Endothelial cell of coronary artery (primary cell): ENCODE measurements at places on chromosomes 13 and 19. TPM values are rescaled to one million over a fixed set of nuclear protein-coding genes. Genes with fewer than 3 reads are reported as not detected.

C5AR1 gene
- total RNA-seq = not detected in 2 replicates

EXOC3L2 gene
- 0.66 and 2.1 TPM in 2 replicates for total RNA-seq

PLPPR3 gene
- total RNA-seq = 0.19 and 0.36 TPM in 2 replicates

FAM124A gene
- 1.9 and 4.2 TPM in 2 replicates for total RNA-seq

GDF15 gene
- 84.6 and 103 TPM in 2 replicates for total RNA-seq

KCTD15 gene
- total RNA-seq = 45.6 and 51.9 TPM in 2 replicates

CEACAM5 gene
- total RNA-seq = not detected in 2 replicates

C3 gene
- total RNA-seq = 0.09 TPM in 2 replicates

FCAR gene
- not detected in 2 replicates for total RNA-seq

ZNF329 gene
- 8.6 and 10.1 TPM in 2 replicates for total RNA-seq

COX6B2 gene
- not detected in 2 replicates for total RNA-seq

R3HDM4 gene
- total RNA-seq = 18.2 and 23.4 TPM in 2 replicates

TDRD12 gene
- 0.09 TPM in 2 replicates for total RNA-seq

SHANK1 gene
- 1.0 and 1.9 TPM in 2 replicates for total RNA-seq

RPL13A gene
- 3,283 and 3,317 TPM in 2 replicates for total RNA-seq

UQCRFS1 gene
- 24.0 and 32.4 TPM in 2 replicates for total RNA-seq

PDX1 gene
- not detected in 2 replicates for total RNA-seq

LATS2 gene
- total RNA-seq = 26.4 and 27.8 TPM in 2 replicates

CGB3 gene
- not detected in 2 replicates for total RNA-seq

PCDH9 gene
- total RNA-seq = 4.1 and 4.5 TPM in 2 replicates

ZSWIM9 gene
- 2.9 TPM in 2 replicates for total RNA-seq

CGB2 gene
- 0.19 TPM in 1 of 2 replicates, not detected in the other for total RNA-seq

PRRG2 gene
- total RNA-seq = 1.4 and 4.2 TPM in 2 replicates

MYCBP2 gene
- 77.4 and 87.4 TPM in 2 replicates for total RNA-seq

PRKACA gene
- total RNA-seq = 35.7 and 45.3 TPM in 2 replicates

SPACA4 gene
- total RNA-seq = not detected in 2 replicates

KLK11 gene
- not detected in 2 replicates for total RNA-seq

SMIM24 gene
- not detected in 2 replicates for total RNA-seq

CYP2A6 gene
- not detected in 2 replicates for total RNA-seq

BAX gene
- total RNA-seq = 143 and 157 TPM in 2 replicates

RFX2 gene
- 3.8 and 6.8 TPM in 2 replicates for total RNA-seq

RABAC1 gene
- total RNA-seq = 189 and 201 TPM in 2 replicates

RAB3D gene
- total RNA-seq = 35.7 and 42.8 TPM in 2 replicates

NCR1 gene
- not detected in 2 replicates for total RNA-seq

CEACAM20 gene
- 0.09 TPM in 1 of 2 replicates, not detected in the other for total RNA-seq

SBK3 gene
- total RNA-seq = 0.19 TPM in 1 of 2 replicates, not detected in the other

NLRP11 gene
- not detected in 2 replicates for total RNA-seq

OR7D2 gene
- not detected in 2 replicates for total RNA-seq

CRX gene
- total RNA-seq = not detected in 2 replicates

DLEU7 gene
- total RNA-seq = not detected in 2 replicates

HSH2D gene
- not detected in 2 replicates for total RNA-seq

SPTBN4 gene
- total RNA-seq = 0.09 and 0.28 TPM in 2 replicates

ZNF610 gene
- 1.4 and 2.1 TPM in 2 replicates for total RNA-seq

PRR22 gene
- 0.19 and 0.27 TPM in 2 replicates for total RNA-seq

SARS2 gene
- 13.9 and 15.0 TPM in 2 replicates for total RNA-seq

EID2B gene
- 3.0 and 3.1 TPM in 2 replicates for total RNA-seq

MZF1 gene
- total RNA-seq = 9.2 and 12.8 TPM in 2 replicates

NAPSA gene
- 0.09 TPM in 1 of 2 replicates, not detected in the other for total RNA-seq

KLK15 gene
- 0.09 TPM in 1 of 2 replicates, not detected in the other for total RNA-seq

MBD3L2 gene
- total RNA-seq = not detected in 2 replicates

CERS1 gene
- 3.2 and 4.5 TPM in 2 replicates for total RNA-seq

ZNF888 gene
- total RNA-seq = 3.5 and 3.8 TPM in 2 replicates

CD22 gene
- not detected in 2 replicates for total RNA-seq

SMIM44 gene
- total RNA-seq = not detected in 2 replicates
